Naive thymus-derived CD4-positive, alpha-beta T cell (primary cell): ENCODE measurements at places on chromosomes 12 and 14.

- H3K27me3 ChIP-seq: no peaks in the 10 kb centered on the region
- no peak overlapping the region for H3K4me3 ChIP-seq
- no peaks in the 10 kb centered on the region for H3K4me1 ChIP-seq
- no peaks in the 10 kb centered on the region for H3K36me3 ChIP-seq
- DNase-seq: no peak
These were observed 251.7 kb downstream of the CPNE8 start for GRCh38 chr12:38653650-38654049.

DNA sequence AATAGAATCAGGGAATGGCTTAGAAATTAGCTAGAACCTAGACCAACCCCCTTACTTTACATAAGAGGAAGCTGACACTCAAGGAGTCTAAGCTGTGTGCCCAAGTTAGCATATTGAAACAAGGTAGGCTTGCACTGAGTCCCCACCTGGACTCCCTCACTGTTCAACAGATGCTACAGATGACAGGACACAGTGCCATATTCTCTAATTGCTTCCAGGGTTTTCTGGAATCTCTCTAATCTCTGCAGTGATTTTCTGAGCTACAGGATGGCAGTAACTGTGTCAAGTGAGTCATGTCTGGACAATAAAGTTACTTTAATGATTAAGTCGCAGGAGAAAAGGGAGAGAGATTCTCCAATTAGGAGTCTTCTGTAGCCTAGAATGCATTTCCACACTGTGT is 35.8 kb downstream of the AKAP6 start:
- H3K4me1 ChIP-seq: no peaks in the 10 kb centered on the region
- H3K36me3 ChIP-seq: no peaks in the 10 kb centered on the region
- no peaks in the 10 kb centered on the region for H3K27me3 ChIP-seq
- DNase-seq: no peak
- H3K4me3 ChIP-seq: no peak overlapping the region

DNA sequence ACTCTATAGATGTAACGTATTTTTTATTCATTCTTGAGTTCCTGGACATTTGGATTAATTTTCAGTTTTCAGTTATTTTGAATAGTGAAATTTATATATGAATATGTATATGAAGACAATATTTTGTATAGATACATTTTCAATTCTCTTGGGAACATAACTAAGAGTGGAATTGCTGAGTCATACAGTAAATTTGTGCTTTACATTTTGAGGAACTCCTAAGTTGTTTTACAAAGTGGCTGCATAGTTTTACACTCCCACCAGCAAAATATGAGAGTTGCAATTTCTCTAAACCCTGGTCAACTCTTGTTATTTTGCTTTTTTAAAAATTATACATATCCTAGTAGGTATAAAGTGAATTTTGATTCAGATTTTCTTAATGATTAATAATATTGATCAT is 1838.6 kb upstream of the SEL1L start:
- H3K27me3 ChIP-seq: no peaks in the 10 kb centered on the region
- H3K27ac ChIP-seq: no peak overlapping the region
- H3K4me3 ChIP-seq: no peak overlapping the region
- DNase-seq: no peak
- no peaks in the 10 kb centered on the region for H3K4me1 ChIP-seq
- no peaks in the 10 kb centered on the region for H3K36me3 ChIP-seq

- no peak overlapping the region for H3K4me3 ChIP-seq
- DNase-seq: no peak
- no peaks in the 10 kb centered on the region for H3K27me3 ChIP-seq
- H3K36me3 ChIP-seq: no peaks in the 10 kb centered on the region
- no peak overlapping the region for H3K27ac ChIP-seq
- no peaks in the 10 kb centered on the region for H3K4me1 ChIP-seq
These were observed 28.7 kb downstream of the CCDC59 start for GRCh38 chr12:82329508-82329907.

DNA sequence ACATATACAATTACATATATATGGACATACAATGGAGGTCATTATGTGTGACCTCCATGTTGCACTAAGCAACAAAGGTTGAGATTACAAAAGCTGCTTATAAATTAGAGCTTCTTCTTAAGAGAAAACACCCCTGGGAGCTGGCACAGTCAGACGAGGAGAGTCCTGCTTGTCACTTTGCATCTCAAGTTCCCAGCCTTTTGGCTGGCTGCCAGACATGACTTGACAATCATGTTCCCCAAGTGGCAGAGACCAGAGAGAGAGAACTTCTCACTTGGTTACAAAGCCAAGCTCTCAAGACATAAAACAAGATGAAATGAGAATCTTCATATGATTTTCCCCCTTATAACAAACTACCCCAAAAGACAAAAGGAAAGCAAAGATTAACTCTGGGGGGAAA is 8.5 kb upstream of the SYNJ2BP start:
- no peak overlapping the region for H3K4me3 ChIP-seq
- no peaks in the 10 kb centered on the region for H3K4me1 ChIP-seq
- no peak for DNase-seq
- H3K27me3 ChIP-seq: no peaks in the 10 kb centered on the region

DNA sequence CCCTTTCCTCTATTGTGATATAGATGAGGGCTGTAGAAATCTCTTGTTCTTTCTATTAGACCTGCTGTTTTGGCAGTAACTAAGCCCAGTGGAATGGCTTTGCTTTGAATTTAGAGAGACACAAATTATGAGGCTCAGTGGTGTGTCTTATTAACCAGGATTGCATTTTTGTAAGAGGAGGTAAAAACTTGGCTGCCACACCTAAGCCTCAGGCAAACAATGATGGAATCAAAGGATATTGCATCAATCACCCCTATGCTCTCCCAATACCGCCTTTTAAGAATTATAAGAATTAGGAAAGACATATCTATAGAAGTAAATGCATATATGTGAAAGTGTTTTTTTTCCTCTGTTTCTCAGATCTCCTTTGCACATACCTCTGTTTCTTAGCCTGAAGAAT is 63.3 kb downstream of the ACSS3 start:
- no peaks in the 10 kb centered on the region for H3K27me3 ChIP-seq
- H3K4me1 ChIP-seq: no peaks in the 10 kb centered on the region
- no peaks in the 10 kb centered on the region for H3K36me3 ChIP-seq
- DNase-seq: no peak
- no peak overlapping the region for H3K27ac ChIP-seq

DNA sequence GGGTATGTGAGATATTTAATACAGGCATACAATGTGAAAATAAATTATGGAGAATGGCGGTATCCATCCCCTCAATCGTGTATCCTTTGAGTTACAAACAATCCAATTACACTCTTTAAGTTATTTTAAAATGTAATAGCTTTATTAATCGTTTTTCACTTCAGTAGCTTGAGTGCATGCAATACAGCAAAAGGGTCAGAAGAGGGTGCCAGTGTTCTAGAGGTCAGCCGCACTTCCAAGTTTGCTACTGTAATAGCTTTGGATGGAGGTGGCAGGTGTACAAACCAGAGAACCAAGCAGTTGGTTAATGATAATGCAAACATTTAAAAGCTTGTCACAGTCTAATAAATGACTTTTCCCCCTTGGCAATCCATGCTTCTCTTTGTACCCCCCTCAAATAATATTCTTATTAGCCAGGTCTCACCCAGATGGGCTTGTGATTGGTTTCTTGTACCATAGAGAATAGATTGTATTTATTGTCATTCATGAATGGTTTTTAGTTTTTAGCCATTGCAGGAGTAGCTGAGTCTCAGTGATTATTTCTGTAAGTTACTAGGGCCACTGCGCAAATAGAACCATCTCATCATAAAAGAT is 127.0 kb downstream of the ERC1 start:
- DNase-seq: peak; percentile 64
- H3K27me3 ChIP-seq: no peaks in the 10 kb centered on the region
- H3K4me1 ChIP-seq: peaks cover 4% of the 10 kb centered on the region
- H3K36me3 ChIP-seq: no peaks in the 10 kb centered on the region

GRCh38 chr12:6372403-6373003 is 2.9 kb downstream of the SCNN1A start:
- no peak for DNase-seq
- H3K4me1 ChIP-seq: no peaks in the 10 kb centered on the region
- no peak overlapping the region for H3K27ac ChIP-seq
- no peak overlapping the region for H3K4me3 ChIP-seq
- no peaks in the 10 kb centered on the region for H3K27me3 ChIP-seq

DNA sequence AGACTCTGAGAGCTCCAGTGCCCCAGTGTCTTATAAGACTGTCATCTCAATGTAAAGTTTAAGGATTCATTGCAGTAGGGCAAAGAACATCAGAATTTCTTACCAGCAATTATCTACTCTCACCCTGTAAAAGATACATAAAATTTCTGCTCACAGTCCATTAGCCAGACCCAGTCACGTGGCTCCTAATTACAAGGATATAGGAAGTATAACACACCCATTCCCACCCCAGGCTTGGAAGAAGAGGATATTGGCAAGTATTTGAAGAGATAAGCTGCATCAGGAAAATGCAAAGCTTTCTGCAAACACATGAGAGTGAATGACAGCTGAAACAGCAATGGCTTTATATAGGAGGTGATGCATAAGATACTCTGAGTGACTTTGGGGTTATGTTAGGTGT is 14.3 kb downstream of the SYT1 start:
- no peak overlapping the region for H3K4me3 ChIP-seq
- no peaks in the 10 kb centered on the region for H3K4me1 ChIP-seq
- no peak for DNase-seq

GRCh38 chr12:29286081-29286790 is 94.7 kb downstream of the ERGIC2 start:
- no peak overlapping the region for H3K27ac ChIP-seq
- DNase-seq: no peak
- H3K4me3 ChIP-seq: no peak overlapping the region
- no peaks in the 10 kb centered on the region for H3K4me1 ChIP-seq
- no peaks in the 10 kb centered on the region for H3K36me3 ChIP-seq

DNA sequence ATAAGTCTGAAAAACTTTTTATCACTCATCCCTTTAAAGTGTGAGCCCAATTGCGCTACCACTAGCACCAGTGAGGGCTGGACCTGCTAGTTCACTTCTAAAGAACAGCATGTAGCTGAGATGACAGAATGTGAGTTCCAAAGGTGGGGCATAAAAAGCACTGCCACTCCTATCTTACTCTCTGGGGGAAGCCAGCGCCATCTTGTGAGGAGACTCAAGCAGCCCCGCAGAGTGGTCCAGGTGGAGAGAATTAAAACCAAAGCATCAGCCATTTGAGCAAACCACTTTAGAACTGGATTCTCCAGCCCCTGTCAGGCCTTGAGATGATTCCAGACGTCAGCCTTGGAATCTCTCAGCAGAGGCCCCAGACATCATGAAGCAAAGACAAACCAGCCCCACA is 39.9 kb downstream of the TMEM132D start:
- H3K27me3 ChIP-seq: no peaks in the 10 kb centered on the region
- H3K4me3 ChIP-seq: no peak overlapping the region
- no peaks in the 10 kb centered on the region for H3K36me3 ChIP-seq
- H3K4me1 ChIP-seq: no peaks in the 10 kb centered on the region
- DNase-seq: no peak

DNA sequence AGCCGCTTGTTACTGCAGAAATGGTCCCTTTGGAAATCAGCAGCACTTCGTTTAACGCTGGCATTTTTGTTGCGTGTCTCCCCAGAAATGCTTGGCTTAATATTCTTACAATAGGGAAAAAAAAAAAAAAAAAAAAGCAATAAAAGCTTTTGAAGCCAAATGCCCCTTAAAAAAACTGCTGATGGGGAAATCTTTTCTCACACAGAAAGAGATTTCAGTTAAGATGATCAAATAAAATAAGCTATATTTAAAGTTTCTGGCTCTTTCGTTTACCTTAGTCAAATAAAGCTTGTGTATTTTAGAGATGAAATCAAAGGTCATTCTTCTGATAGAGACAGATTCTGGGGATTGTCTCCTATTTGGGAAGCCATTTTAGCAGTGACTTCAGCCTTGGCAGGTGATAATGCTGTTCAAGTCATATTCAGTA is 52.4 kb upstream of the FRS2 start:
- no peak for DNase-seq
- no peaks in the 10 kb centered on the region for H3K36me3 ChIP-seq
- H3K4me3 ChIP-seq: no peak overlapping the region
- H3K27me3 ChIP-seq: no peaks in the 10 kb centered on the region

DNA sequence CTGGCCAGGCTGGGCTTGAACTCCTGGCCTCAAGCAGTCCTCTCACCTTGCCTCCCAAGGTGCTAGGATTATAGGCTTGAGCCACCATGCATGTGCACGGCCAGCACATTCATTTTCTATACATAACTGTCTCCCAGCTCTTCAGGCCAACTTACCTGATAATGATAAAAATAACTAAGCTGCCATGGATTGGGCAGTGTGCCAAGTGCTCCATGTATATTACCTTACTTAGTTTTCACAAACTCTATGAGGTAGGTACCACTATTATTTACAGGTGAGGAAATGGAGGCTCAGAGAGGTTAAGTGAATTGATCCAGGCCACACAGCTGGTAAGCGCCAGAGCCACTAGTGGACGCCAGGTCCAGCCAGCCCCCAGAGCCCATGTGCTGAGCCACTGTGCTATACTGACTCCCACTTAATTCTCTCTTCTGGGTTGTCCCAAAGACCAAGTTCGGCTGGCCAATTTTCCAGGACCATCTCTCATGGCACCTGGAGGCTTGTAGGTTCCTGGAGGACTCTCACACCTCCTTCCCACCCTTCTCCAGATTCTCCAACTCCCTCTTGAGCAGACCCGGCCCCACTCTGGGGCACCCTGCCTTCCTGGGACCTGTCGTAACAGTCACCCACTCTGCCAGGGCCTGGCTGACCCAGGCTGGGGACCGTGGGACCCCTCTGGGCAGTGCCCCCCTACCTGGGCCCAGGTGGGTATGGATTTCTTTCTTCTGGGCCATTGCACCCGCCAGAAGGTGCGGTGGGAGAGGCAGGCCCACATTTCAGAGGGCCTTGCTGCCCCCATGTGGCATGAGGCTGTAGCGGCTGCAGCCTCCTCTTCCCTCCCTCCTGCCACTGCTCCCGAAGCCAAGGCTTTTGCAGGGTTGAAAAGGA is 30.2 kb upstream of the CIPC start:
- H3K27ac ChIP-seq: no peak overlapping the region
- no peaks in the 10 kb centered on the region for H3K27me3 ChIP-seq
- peak; percentile 48 for DNase-seq
- no peak overlapping the region for H3K4me3 ChIP-seq
- no peaks in the 10 kb centered on the region for H3K4me1 ChIP-seq

GRCh38 chr12:65817866-65818265 is 6.4 kb upstream of the HMGA2 start:
- H3K27me3 ChIP-seq: no peaks in the 10 kb centered on the region
- H3K27ac ChIP-seq: no peak overlapping the region
- no peak for DNase-seq
- H3K36me3 ChIP-seq: no peaks in the 10 kb centered on the region
- H3K4me1 ChIP-seq: no peaks in the 10 kb centered on the region

GRCh38 chr14:99145307-99145706 is 126.7 kb downstream of the BCL11B start:
- H3K27me3 ChIP-seq: no peaks in the 10 kb centered on the region
- no peak for DNase-seq
- no peak overlapping the region for H3K4me3 ChIP-seq
- H3K4me1 ChIP-seq: no peaks in the 10 kb centered on the region

DNA sequence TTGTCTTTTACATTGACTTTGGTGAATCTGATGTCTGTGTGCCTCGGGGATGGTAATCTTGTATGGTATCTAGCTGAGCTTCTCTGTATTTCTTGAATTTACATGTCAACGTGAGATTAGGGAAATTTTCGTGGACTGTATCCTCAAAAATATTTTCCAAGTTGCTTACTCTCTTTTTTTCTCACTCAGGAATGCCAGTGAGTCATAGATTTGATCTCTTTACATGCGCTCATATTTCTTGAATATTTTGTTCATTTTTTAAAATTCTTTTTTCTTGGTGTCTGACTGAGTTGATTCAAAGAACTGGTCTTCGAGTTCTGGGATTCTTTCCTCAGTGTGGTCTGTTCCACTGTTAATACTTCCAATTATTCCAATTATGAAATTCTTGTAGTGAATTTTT is 207.7 kb downstream of the RAD51B start:
- no peaks in the 10 kb centered on the region for H3K27me3 ChIP-seq
- no peak for DNase-seq
- H3K4me3 ChIP-seq: no peak overlapping the region
- no peak overlapping the region for H3K27ac ChIP-seq
